Muscle of back (tissue), 13 donors: ENCODE measurements at places on chromosomes 12 and 14.

DNA sequence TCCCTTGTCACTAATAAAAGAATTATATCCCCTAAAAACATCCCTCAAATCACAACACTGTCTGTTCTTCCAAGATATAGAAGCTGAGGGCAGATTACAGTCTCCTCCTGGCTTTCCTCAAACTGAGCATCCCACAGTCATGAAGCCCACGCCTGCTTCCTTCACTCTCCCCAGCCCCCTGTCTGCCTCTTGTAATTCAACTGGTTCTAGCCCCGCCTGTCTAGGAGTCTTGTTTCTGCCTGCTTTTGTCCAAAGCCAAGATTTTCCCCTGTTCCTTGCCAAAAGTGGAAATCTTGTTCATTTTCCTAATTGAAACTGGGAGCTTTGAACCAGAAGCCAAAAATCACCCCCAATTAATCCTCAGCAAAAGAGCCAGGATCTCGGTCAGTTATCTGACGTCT is 35.9 kb upstream of the PWP1 start:
- DNase-seq: peak; percentile 77

GRCh38 chr14:30681752-30682355 is 59.7 kb downstream of the SCFD1 start:
- DNase-seq: no peak

DNA sequence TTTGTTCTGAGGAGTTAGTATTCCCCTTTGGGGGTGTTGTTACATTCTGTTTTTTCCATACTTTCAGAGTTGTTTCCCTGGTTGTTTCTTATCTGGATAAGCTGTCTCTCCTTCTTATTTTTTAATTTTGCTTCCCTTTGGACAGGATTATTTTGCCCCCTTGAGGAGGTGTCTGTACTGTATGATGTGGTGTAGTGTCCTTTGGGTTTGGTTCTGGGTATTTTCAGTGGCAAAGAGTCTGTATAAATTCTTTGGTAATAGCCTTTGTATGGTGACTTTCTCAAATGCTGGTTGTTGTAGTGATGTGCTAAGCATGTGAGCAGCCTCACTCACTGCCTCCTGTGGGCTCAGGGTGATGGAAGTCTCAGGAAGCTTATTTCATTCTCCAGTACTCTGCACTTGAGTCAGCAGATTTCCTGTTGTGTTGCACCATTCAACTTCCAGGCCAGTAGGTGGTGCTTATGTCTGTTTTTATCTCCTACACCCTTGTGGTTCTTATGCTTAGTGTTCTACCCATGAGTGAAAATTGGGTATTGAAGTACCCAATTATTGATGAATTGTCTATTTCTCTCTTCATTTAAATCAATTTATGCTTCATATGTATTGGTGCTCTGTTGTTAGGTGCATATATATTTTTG is 103.3 kb upstream of the PMCH start:
- DNase-seq: no peak

DNA sequence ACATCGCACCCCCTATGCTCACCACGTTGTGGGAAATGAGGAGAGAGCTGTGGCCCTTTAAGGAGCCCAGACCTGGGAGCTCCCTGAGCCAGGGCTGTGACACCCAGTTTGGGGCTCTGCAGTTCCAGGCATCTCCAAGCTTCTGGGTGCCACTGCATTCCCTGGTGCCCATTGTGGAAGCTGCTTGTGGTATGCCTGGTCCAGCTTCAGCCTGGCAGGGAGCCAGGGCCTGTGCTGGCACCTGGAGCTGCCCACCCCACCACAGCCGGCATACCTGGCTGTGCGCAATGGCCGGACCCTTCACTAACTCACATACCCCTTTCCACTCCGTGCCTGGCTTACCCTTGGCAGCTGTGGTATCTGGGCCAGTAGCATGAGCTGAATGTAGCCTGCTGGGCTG is 107.9 kb upstream of the OR4E1 start:
- DNase-seq: no peak

- no peak for DNase-seq
These were observed 41.4 kb downstream of the CLIP1 start for GRCh38 chr12:122381021-122381420.

GRCh38 chr12:39145175-39145999 is 240.0 kb upstream of the CPNE8 start:
- peak; percentile 9 for DNase-seq

GRCh38 chr12:45355730-45356129 is 139.8 kb downstream of the ANO6 start:
- no peak for DNase-seq

GRCh38 chr12:25308756-25309155 is 58.0 kb upstream of the KRAS start:
- DNase-seq: no peak

DNA sequence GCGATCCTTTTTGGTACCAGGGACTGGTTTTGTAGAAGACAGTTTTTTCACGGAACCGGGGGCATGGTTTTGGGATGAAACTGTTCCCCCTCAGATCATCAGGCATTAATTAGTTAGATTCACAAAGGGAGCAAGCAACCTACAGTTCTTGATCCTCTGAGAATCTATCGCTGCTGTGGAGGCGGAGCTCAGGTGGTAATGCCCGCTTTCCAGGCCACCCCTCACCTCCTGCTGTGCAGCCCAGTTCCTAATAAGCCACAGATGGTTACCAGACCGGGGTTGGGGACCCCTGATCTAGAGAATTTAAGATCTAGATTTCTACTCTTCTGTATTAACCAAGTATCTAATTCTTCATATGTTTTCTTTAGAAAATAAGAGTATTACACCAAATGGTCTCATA is 4.8 kb downstream of the ARHGAP5 start:
- no peak for DNase-seq

DNA sequence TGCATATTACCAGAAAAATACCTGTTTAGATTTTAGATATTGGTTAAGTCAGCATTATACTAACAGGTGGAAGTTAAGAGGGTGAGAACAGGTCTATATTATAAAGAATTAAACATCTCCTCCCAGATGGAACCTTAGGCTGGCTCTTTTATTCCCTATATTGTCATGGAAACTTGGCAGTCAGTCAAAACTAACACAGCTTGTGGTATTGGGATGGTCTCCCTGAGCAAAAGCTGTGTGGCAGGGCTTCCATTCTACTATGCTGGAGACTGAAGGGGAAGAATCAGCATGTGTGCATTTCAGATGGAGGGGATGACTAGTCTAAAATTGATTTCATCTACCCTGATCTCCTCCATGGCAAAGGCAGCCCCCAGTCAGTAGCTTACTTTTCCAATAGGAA is 66.7 kb downstream of the SMOC1 start:
- DNase-seq: no peak

DNA sequence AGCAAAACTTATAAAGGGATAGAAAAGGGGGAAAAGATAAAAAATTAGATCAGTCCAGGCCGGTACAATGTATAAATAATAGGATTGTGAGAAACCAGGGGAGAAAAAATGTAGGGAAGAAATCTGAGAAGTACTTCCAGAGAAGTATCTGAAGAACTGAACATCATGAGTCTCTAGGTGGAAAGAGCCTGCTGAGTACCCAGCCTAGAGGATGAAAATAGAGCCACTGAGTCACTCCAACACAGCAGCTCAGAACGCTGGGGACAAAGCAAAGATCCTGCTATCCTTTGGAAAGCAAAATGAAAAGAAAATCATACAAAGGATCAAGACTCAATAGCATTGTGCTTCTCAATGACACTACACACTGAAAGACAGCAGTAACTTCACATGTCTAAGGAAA is 138.0 kb downstream of the ANO6 start:
- no peak for DNase-seq

DNA sequence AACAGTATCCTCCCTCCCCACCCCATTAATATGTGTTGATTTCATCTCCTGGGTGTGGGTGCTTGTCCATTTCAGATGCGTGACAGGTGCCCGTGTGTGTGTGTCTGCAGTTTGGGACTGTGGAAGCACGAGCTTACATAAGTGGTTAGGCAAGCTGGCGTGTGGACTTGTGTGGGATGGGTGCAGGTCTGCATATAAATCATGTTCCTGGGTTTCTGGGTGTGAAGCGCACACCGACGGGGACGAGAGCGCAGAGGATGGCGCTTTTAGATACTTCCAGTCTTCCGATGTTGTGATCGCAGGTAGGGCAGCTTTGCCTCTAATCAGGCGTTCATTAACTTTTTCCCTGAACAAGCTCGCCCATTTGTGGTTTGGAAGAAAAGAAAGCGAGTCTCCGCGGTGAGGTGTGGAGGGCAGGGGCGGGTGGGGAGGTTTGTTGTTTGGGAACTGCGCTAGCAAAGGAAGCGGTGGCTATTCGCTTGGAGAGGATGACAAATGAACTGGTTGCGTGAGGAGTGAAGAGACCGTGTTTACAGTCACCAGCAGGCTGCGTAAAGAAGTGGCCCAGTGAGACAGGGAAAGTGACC is 865 bp downstream of the RGS6 start:
- peak; percentile 22 for DNase-seq

- no peak for DNase-seq
These were observed 7.8 kb upstream of the MTERF2 start for GRCh38 chr12:106994579-106995220.

DNA sequence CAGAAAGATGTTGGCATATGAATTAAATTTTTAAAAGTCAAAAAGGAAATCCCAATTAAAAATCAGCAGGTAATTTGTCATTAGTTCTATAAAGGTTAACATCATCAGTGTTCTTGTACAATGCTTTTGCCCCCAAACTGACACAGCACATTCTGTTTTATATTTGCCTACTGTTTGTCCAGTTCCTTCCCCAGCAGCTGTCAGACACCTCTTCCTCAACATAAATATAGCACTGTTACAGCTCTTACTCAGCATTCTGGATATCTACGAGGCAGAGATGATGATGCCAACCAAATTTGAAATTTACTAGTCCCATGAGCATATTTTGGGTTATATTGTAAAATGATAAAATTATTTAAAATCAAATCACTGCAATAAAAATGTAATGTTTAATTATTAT is 124.6 kb downstream of the SINHCAF start:
- DNase-seq: no peak

DNA sequence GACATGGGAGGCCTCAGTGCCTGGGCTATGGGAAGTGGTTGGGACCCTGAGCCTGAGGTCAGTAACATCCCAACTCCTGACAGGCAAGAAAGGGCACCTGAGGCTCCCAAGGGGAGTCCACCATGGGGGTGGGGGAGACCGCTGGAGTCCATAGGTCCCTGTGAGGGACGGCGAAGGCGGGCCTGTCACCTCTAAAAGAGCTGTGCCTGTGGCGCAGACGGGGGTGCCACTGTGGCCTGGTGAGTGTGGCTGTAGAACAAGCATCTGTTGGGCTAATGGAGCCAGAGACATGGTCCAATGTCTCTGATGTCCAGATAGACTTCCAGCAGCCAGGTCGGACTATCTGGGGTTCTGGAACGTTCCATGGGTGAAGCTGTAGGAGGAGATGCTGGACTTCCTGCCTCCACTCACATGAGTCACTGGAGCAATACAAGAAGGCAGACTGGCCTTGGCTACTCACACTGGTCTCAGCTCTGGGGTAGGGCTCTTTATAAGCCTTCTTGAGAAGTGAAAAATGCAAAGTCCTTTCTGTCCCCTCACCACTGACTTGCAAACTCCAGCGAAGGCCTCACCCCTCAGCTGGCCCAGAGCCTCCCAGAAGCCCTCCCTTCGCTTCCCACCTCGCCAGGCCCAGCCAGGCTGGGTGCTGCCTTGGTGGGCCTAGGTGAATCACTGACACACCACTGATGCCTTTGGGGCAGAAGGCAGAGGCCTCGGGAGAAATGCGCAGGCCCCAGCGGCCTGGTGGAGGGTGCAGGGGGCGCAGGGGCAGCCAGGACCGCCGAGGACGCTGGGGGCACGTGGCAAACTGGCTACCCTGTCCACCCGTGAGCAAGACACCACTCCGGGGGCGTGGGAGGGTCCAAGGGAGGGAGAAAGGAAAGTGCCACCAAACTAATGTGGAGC is 1.1 kb upstream of the TRAF3 start:
- peak; percentile 49 for DNase-seq

DNA sequence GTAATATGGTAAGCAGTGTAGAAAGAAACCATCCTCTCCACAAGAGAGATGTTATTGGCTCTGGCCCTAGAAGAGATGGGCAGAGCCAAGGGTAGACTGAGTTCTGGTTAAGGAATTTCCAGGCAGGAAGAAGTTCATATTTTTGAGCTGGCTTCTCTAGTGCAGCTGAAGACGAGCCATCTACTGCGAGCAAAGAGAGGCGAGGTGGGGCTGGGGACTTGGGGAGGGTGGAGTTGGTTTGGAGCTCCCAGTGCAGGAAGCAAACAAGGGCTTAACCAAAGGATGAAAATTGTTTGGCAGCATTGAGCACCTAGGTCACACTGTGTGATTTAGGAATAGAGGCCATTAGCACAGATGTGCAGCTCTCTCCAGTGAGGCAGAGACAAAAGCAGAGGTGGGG is 239.6 kb downstream of the ZFP36L1 start:
- no peak for DNase-seq

GRCh38 chr12:45621703-45622102 is 107.8 kb upstream of the ARID2 start:
- DNase-seq: no peak

DNA sequence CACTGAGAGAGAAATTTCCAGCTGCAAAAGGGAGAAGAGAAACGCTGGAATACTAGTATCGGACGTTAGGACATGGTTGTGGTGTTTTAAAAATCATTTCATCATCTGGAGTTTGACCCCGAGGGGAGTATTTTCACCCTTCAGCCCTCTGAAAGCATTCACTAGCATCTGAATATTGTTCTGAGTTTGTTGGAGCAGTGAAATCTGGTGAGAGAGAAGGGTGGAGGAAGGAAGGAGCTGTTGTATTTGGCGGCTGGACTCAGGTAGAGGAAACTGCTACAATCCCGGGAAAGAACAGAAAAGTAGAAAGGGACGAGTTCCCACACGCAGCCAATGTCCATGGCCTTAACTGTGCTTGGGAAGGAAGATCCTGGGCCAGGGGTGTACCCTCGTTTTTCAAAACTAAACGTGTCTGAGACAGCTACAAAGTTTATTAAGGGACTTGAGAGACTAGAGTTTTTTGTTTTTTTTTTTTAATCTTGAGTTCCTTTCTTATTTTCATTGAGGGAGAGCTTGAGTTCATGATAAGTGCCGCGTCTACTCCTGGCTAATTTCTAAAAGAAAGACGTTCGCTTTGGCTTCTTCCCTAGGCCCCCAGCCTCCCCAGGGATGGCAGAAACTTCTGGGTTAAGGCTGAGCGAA is 896 bp upstream of the CDKN1B start:
- DNase-seq: no peak

GRCh38 chr12:54160769-54161480 is 27.9 kb downstream of the SMUG1 start:
- no peak for DNase-seq

DNA sequence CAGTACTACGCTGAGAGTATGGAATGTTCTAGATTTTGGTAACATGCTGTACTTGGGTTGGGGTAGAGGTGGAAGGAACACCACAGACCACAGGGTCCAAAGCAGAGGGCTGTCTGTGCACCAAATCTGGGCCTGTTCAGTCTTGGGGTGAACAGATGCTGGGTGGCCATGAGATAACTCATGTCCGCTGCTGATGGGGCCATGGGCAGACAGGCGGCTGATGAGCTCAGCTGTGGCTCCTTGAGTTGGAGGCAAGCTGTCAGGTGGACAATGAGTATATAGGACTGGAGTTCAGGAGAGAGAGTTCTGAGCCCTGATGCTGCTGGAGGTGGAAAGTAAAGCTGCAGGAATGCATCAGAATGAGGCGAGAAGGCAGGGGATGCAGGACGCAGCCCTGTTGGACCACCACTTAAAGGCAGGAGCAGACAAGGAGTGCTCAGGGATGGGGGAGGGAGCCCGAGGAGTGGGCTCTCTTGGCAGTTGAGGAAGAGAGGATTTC is 6.2 kb downstream of the SMIM41 start:
- DNase-seq: no peak

- DNase-seq: no peak
These were observed 189.2 kb upstream of the RASSF8 start for GRCh38 chr12:25769082-25769945.
